Fibroblast of skin of back (primary cell): ENCODE measurements at places on chromosomes 11 and 22.
A peak's percentile ranks its signal among the peaks of the same experiment; 100 is the strongest.

DNA sequence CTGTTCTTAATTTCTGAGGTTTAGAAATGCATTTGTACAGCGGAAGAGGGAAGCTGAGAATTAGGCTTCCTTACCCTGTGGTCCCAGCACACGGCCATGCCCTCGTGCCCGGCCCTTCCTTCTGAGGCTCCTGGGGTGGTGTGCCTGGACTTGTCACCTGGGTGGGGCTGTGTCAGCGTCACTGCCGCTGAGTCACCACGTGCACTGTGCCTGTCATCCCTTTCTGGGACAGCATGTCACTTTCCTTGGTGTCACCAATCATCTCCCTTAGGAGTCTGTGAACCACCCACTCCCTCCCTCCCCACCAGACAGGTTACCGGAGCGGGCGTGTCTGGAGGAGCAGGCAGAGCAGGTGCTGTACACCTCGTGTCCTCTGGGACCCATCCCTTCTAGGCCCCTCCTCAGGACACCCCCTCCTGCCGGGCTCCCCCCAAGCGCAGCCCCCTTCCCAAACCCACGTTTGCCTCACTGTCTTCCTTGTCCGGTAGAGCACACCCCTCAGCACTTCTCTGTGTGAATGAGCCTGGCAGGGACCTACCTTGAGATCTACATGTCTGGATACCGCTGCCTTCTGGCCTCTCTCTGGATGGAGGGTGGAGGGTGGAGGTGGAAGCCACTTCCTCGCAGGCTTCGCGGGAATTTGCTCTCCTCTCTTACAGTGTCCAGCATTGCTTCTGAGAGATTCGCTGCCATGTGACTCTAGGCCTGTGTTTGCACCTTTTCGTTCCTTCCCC, 367.6 kb downstream of the TBC1D22A start:
- peak; percentile 58 for DNase-seq

- no peak for DNase-seq
Observed at GRCh38 chr11:75400146-75400865, 988 bp downstream of the RPS3 start.

DNA sequence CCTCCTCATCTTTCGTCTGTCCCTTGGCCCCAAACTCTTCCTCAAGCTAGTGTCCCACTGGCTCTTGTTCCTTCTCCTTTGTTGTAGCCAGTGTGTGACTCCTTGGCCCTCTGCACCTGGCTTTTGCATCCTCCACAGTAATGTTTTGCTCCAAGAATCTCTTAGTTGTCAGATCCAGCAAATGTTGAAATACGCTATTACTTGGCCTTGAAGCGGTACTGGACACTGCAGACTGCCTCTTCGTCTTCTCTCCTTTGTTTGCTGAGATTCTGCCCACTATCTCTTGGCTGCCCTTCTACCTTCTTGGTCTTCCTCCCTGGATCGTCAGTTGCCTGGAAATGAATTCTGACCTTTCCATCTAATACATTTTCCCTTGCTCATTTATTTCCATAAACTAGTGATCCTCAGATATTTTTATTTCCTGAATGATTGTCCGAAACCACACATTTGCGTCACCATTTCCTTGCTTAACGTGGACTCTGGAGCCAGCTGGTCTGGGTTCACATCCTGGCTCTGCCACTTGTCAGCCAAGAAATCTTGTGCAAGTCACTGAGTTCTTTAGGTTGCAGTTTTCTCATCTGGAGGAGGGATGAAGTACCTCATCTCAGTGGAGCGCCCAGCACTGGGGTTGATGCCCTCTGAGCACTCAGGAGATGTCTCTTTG, 113.6 kb downstream of the LDLRAD3 start:
- DNase-seq: no peak

DNA sequence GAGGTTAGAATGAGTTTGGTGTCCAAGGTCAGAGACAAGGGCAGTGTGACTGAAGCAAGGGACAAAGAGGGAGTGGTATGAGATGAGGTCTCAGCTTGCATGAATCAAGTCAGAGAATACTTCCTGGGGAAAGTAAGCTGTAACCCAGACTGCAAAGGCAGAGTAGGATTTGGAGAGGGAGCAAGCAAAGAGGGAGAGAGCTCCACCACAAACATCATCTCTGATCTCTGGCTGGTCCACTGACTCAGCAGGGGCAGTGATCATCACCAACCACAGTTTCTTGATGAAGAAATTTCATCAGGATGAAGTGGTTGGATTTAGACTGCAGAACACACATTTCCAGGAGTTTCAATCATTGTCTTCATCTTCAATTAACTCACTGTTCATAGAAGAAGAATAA, 54.9 kb upstream of the HMGXB4 start:
- no peak for DNase-seq

DNA sequence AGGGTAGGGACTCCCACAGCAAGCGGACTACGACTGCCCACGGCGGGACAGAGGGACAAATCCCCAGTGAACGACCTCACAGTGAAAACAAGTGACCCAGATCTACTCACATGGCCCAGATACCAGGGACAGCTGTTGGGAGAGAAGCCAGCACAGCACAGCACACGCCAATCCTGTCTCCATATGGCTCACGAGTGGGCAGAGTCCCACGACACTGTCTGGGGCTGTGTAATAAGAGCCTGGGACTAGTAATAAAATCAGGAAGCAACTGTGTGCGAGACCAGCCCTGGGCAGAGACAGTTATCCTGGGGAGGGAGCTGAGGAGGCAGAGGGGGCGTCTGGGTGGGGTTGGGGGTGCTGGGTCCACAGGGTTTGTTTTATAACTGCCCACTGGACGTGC, 385.0 kb downstream of the CTTN start:
- no peak for DNase-seq

- no peak for DNase-seq
Observed at GRCh38 chr11:66593650-66594049, 665 bp downstream of the CCS start.

DNA sequence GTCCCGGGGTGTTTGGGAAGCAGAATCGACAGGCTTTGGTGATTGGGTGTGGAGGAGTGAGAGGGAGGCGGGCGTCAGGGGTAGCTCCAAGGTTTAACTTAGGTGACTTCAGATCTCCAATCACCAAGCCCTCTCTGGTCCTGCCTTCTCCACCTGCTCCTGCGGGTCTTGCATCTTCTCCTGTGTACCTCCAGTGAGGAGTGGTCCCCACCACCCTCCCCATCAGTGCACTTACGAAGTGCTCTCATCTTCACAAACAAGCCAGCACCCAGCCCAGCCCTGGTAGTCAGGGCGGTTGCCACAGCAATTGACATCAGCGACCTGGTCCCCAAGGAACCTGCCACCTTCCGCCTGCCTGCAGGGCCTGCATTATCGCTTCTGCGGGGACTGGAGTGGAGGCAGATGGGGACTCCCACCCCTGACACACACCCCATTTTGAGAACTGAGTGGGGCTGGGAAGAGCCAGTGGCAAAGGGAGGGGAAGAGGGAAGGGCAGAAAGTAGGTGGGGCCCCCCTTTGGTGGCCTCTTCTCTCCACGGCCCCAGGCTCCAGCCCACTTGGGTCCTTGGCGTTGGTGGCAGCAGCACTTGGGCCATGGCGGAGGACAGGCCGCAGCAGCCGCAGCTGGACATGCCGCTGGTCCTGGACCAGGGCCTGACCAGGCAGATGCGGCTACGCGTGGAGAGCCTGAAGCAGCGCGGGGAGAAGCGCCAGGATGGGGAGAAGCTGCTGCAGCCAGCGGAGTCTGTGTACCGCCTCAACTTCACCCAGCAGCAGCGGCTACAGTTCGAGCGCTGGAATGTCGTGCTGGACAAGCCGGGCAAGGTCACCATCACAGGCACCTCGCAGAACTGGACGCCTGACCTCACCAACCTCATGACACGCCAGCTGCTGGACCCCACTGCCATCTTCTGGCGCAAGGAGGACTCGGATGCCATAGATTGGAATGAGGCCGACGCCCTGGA, at the start of gene OMP:
Gene OMP, plus strand, starts transcription at position 595 of the 965 bp plus-strand sequence. Its CDS starts 0 bp downstream, at position 595.
- DNase-seq: no peak

DNA sequence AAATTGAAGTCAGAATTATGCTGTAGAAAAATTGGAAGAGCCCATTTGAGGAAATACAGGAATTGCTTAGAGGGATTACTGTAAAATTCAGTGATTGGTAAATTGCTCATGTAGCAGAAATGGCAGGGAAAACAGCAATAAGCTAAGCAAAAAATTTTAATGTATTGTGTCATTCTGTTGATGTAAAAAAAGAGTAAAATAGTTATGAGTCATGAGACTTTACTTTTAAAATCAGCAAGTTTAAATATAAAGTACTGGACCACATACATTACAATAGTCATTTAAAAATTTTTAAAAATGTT, 10.4 kb downstream of the PDHX start:
- DNase-seq: peak; percentile 81

DNA sequence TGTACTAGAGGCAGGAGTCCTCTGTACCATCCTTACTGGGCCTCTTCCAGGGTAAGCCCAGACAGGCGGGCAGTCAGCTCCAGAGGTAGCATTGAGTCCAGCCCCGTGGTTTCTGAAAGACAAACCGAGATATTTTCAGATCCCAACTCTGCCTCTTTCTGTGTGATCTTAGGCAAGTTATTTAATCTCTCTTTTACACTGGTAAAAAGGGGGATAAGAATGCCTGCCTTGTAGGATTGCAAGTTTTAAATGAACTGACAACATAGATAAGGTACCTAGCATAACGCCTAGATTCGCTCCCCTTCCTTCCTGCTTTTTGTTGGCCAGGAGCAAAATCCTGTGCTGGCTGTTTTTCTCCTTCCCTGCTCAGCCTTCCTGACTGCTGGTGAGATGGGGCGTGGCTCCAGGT, 56.4 kb upstream of the NNMT start:
- DNase-seq: no peak

GRCh38 chr11:105297463-105297862, 157.9 kb upstream of the CARD18 start:
- peak; percentile 78 for DNase-seq

GRCh38 chr11:2590965-2591754, 108.6 kb downstream of the KCNQ1OT1 start:
- DNase-seq: no peak

- peak; percentile 78 for DNase-seq
Observed at GRCh38 chr11:69644071-69644961, 3.4 kb downstream of the CCND1 start.

GRCh38 chr11:69928975-69929374, 109.8 kb upstream of the FGF3 start:
- no peak for DNase-seq

DNA sequence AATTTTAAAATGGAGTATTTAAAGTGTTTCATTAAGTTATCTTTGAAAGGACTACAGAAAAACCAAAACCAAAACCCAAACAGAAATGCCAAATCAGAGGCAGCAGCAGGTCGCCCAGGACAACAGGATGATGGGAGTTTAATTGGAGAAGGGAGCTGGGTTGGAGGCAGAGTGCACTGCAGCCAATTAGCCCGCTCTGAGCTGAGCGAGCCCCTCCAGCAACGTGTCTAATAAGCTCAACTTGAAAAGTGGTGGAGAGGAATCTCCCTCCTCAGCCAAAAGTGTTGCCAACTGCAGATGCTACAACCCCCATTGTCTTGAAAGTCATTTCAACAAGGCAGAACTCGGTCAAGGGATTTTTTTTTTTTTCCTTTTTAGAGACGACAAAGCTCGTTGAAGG, 323.9 kb downstream of the CADM1 start:
- no peak for DNase-seq

GRCh38 chr11:77179048-77179447, 51.0 kb downstream of the MYO7A start:
- DNase-seq: no peak

- no peak for DNase-seq
Observed at GRCh38 chr11:27723687-27724086, 23.4 kb upstream of the BDNF start.

DNA sequence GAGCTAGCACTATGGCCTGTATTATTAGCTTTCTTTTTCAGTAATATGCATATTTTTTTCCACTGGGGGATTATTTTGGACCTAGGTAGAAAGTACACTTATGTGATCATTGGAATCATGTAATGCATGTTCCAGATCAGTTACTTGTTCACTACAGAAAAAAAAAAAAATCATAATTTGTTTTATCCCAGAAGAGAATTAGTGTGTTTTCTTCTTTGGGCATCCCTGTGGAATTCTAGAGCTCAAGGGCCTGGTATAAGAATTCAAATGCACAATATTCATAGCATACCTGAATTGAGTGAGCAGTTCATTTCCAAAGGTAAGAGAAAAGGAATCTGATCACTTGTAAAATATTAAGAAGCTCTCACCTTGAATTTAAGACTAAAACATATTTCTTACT, at the start of gene OR5T1:
Gene OR5T1, plus strand, starts transcription at position 301 of the 400 bp plus-strand sequence. CDS start 1,485 bp downstream, outside the sequence.
- no peak for DNase-seq

- DNase-seq: no peak
Observed at GRCh38 chr22:21937041-21937820, 15.4 kb downstream of the PPM1F start.

- no peak for DNase-seq
Observed at GRCh38 chr22:23122216-23122957, 19.4 kb downstream of the RSPH14 start.

DNA sequence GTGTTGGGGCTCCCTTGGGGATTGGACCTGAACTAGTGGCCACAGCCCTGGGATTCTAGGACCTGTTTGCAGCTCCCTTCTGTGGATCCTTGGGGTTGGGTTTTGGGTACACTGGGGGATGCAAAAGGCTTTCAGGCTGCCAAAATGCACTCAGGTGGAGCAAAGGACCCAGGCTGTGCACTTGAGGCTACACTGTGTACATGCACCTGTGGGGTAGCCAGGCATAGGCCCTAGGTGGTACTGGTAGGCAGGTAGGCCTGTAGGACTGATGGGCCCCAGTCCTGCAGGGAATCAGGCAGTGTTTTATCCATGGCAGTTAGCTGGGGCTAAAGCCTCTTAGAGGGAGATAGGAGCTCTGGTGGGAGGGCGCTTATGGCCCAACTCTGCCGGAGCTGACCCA, 542.3 kb downstream of the LUZP2 start:
- no peak for DNase-seq

DNA sequence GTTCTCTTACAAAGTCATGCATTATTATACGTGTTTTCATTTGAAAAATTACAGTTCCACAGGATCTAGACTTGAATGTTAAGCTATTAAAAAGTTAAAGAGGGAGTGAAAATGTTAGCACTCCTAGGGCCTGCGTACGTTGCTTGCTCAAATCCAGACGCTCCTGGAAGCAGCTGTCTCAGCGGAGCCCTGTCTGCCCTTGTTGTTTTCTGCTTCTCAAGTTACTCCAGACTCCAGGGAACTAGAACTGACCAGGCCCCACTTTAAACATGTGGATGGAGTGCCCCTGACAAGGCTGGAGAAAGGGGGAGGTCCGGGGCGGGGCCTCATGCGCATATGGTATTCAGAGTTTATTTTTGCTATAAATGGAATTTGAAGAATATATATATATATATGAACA, 9.6 kb downstream of the PARVB start:
- peak; percentile 27 for DNase-seq

- DNase-seq: no peak
Observed at GRCh38 chr11:120956710-120957495, 67.0 kb upstream of the TBCEL start.

DNA sequence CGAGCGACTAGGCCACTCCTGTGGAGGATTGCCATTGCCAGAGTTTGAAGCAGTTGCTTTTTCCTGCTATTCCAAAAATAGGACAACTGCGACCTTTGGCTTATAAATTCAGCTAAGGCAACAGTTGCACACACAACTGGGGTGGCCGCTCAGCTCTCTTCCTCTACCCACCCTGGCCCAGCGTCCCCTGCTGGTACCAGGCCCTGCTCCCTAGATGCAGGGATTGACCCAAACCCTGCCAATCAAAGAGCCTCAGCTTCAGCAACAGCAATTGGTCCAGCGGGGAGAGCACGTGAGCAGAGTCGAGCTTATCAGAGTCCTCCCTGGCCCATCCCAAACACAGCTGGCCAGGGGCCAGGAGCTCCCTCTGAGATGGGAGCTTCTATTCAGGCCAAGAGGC, 22.0 kb upstream of the CABP2 start:
- no peak for DNase-seq

GRCh38 chr11:60950024-60950423, 2.0 kb downstream of the SLC15A3 start:
- no peak for DNase-seq
